ENCODE measurements at places on chromosomes 4 and X.

- no peak for DNase-seq
These were observed 155.8 kb upstream of the HAND2 start for GRCh38 chr4:173685831-173686210.

GRCh38 chr4:76298227-76298626, 8.3 kb upstream of the STBD1 start:
- no peak for DNase-seq

DNA sequence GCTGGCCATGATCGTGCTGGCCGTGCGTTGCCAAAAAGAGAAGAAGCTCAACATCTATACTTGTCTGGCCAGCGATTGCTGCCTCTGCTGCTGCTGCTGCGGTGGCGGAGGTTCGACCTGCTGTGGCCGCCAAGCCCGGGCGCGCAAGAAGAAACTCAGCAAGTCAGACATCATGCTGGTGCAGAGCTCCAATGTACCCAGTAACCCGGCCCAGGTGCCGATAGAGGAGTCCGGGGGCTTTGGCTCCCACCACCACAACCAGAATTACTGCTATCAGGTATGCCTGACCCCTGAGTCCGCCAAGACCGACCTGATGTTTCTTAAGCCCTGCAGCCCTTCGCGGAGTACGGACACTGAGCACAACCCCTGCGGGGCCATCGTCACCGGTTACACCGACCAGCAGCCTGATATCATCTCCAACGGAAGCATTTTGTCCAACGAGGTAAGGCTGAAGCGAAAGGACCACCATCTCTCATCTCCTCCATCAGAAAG, 3.3 kb downstream of the PCDH10 start:
- DNase-seq = no peak

- no peak for DNase-seq
These were observed 4.4 kb upstream of the FBXW7 start for GRCh38 chr4:152540293-152540674.

GRCh38 chrX:46234775-46235174, 310.4 kb downstream of the ZNF674 start:
- no peak for DNase-seq

DNA sequence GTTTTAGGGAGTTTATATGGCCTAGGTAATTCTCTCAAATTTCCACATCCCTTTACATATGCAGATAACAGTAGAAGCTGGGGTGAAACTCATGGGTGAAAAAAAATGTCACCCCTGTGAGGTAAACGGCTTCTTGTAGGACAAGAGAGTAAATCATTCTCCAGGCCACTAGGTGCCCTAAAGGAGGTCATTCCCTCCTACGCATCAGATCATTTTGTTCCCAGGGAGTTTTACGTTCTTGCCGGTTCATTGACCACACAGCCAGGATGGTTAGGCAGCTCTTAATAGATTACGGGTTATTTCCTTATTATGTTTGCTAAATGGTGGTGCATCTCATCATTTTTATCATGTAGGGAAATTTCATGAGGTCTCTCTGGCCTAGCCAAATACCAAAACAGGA, 225.8 kb upstream of the NOCT start:
- DNase-seq = no peak

DNA sequence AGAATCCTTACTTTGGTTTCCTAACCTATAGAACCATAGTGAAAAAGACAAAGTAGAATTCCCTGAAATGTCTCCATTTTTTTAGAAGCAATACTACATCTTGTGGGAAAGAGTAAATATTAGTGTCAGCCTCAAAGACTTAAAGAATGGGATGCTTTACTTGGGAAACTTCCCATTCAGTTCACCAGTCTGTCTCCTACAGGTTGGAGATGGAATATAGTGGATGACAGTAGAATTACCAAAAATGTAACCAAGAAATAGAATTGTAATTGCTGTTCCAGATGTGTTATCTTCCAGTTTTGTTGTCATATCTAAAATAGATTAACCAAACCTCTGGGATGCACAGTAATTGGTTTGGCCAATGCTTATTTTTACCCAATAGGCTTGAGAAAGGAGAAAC, 338.6 kb upstream of the GRID2 start:
- no peak for DNase-seq

- DNase-seq = no peak
These were observed 7.5 kb downstream of the GPRIN3 start for GRCh38 chr4:89300060-89300459.

DNA sequence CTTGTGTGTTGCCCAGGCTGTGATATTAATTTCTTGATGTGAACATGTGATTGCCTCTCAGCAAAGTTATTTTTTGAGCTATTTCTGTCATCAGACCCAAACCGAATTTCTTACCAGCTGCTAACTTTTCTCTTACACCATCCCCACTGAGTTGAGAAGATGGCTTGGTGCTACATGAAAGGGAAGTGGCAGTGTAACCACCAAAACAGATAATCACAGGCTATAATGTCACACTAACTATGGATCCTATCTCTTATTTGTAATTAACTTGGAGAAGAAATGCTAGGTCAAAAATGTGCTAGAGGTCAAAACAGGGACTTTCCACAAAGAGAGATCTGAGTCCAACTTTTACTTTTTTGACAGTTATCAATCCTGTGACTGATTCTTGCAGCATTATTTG, 43.8 kb downstream of the ELOVL6 start:
- no peak for DNase-seq

DNA sequence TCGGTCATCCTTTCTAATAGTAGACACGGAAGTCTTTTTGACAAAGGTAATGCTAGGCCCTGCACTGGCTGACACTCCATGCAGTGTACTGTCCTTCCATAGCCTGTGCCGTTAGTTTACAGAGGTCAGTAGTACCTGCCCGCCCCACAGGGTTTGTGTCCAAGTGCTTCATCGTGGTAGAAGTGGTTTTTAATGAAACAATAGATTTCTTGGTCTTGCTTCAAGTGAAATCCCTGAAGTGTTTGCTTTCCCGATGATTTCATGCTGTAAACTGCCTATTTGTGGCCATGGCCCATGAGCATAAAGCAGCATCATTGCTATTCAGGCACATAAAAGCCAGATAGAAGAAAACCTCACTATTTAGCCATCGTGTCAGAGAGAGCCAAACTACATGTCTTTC, 139.3 kb downstream of the GPR143 start:
- no peak for DNase-seq

GRCh38 chr4:48025005-48025404, 8.4 kb downstream of the NIPAL1 start:
- DNase-seq = no peak

DNA sequence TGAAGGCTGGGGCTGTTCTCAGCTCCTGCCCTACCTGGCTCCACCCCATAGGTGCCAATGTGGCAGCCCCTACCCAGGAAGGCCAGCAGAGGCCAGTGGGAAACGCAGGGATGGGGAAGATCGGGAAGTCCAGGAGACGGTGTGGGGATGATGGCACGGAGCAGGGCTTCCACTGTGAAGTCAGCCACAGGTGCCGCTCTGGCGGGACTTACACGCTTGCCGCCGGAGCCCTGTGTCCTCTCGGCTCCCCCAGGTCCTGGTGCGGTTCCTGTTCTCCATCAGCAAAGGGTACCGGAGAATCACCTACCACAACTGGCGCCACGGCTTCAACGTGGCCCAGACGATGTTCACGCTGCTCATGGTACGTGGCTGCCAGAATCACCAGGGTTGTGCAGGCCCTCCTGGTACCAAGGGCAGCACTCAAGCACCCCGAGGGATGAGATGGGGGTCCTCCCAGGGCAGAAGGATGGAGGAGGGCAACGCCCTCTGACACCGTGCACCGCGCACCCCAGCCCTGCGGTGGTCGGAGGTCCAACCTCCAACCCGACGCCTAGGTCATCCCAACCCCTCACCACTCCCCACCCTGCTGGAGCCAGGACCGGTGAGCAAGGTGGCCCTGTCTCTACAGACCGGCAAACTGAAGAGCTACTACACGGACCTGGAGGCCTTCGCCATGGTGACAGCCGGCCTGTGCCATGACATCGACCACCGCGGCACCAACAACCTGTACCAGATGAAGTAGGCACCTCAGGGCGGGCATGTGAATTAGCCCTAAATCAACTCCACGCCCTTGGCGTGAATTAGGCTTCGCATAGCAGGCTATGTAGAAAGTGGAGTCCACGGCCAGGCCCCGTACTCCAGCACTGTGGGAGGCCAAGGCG, 12.0 kb downstream of the ATP5ME start:
- DNase-seq = no peak

GRCh38 chr4:166003811-166004210, 130.8 kb downstream of the TLL1 start:
- DNase-seq = no peak

GRCh38 chr4:26779224-26779623, 81.4 kb upstream of the STIM2 start:
- DNase-seq = no peak

DNA sequence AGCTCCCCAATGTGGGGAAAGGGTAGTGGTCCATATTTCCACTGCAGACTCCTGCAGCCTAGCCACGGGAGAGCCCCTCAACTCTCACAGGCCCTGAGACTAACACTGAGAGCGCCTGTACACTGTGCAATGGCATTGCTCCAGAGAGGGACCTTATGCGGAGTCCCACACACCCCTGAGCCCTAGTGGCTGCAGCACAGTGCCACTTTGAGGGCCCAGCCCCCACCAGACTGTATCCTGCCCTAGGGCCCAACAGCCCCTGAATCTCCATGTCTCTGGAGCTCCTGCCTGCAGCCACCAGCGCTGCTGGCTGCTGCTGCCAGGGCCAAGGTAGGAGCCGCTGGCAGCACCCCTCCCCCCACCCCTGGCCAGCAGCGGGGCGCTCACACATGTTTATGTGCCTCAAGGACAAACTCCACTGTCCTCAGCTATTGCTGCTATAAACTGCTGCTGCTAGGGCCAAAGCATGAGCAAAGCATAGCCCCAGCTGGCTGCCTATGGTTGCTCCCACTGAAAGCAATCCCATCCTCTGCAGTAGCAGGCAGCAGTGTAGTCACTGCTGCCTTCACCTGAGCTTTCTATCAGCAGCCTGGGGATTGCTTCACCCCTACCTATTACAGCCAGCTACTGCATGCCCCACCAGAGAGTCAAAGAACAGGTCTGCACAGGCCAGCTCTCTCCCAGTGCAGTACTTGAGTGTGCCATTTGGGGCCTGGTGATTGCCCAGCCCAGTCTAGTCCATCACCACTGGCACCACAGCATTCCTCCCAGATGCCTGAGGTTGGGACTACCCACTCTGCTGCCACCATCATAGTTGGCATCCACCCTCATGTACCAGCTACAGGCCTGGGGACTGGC, 24.3 kb downstream of the TMEM154 start:
- no peak for DNase-seq
